ENCODE measurements at places on chromosomes 11 and 22. TPM values are rescaled to one million over a fixed set of nuclear protein-coding genes. Genes with fewer than 3 reads are reported as not detected.

Gene PMM1
- 23.6 TPM for total RNA-seq

Gene POU2AF1
- total RNA-seq, result not detected

Gene SLN
- total RNA-seq, result not detected

Gene ZP1
- not detected for total RNA-seq

Gene ACTN3
- total RNA-seq, result not detected

Gene PANX2
- 0.79 TPM for total RNA-seq

Gene APOA5
- not detected for total RNA-seq

Gene NRIP3
- total RNA-seq, result 15.2 TPM

Gene MRGPRX1
- not detected for total RNA-seq

Gene HIC2
- 1.6 TPM for total RNA-seq

Gene FOLR2
- total RNA-seq, result not detected

Gene PRR33
- not detected for total RNA-seq

Gene CCDC73
- not detected for total RNA-seq

Gene F2
- total RNA-seq, result not detected

Gene GAL3ST1
- total RNA-seq, result not detected
